ENCODE measurements at places on chromosomes 2 and 18.

DNA sequence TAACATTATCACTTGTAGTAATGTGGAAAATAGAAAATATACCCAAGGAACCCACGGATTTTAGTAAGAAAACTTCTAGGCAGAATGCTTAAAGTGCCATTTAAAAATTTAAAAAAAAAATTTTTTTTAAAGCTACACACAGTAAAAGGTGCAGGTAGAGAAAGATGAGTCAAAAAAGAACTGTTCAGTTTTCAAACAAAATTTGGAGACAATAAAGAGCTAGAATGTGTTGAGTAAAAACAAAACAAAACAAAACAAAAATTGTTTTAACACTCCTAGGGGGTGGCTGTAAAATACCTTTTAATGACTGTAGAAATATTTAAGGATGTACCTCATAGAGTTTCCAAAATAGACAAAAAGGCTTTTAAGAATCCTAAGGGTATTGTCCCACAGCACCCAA, 212.0 kb downstream of the TGIF1 start:
- no peak for DNase-seq

DNA sequence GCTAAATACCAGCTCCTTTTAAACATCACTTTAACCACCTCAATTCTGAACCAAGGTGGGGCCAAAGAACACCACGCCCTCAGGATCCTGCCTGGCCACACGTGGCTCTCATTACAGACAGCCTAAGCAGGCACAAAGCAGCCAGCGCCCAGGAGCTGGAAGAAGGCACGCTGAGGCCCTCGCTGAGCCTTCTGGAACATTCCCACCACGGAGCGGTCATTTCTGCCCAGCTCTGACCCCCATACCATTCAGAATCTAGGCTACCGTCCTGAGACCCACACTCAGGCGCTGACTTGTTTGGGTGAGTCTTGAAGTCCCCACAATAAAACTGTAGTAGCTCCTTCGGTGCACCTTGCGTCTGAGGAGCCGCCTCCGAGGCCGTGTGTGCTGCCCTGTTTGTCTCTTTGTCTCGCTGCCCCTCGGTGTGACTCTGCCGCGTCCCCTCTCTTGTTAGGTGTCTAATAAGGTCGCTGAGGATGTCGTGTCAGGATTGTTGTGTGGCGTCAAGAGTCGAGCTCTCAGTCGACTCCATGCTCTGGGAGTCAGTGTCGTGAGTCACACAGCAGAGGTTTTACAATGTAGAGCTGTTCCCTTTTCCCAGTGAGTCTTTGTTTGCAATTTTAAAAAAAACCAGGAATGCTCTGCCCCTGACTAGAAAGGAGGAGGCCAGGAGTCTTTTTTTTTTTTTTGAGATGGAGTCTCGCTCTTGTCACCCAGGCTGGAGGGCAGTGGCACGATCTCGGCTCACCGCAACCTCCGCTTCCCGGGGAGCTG, 242.4 kb downstream of the KLHL29 start:
- DNase-seq, result no peak

DNA sequence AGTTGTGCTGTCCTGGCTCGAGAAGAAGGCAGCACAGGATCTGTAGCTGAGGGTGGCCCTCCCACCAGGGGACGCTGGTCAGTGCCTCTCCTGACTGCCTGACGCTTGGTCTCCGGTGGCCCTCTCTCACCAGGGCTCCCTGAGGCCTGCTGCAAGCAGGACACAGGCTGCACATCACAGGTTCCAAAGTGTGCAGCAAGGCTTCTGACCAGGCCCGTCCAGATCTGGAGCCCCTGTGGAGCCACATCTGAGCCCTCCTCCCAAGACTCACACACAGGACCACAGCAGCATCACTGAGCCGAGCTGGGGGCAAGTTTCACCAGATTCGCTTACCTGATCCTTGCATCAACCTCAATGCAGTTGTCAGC, 12.1 kb downstream of the AMER3 start:
- no peak for DNase-seq

- no peak for DNase-seq
Observed at GRCh38 chr2:142596334-142597088, 281.0 kb upstream of the KYNU start.

- DNase-seq, result no peak
Observed at GRCh38 chr2:219638217-219638947, 11.0 kb downstream of the SLC4A3 start.

DNA sequence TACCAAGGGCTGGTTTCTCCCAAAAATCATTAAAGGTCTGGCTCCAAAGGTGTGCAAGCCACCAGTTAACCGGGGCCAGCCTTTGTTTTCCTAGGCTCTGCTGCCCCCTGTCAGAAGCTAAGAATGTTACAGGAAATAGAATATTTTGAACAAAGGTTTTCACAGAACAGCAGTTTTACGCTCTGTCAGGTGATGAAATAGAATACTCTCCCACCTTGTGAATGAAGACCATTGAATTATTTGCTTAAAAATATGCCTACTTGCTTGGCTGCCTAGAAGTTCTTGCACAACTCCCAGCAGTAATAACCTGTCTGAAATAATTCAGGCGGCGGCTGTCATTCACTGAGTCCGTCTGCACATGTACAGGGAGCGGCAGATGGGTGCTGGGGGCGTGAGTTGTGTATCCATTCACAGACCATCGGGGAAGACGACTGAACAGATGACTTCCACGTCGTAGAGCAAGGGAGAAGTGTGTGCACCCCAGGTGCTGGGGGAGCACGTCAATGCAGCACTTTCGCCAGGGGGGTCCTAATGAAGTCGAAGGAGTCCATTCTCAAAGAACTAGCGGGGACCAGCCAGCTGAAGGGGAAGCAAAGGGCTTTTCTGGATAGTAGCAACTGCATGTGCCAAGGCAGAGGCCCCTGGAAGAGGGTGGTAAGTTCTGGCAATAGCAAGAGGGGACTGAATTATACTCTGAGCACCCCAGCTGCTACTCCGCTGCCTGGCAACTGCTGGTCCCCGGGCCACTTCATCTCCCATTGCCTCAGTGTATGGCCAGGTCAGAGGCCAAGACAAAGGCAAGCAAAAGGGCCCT, 56.1 kb downstream of the SF3B1 start:
- peak; percentile 19 for DNase-seq

- DNase-seq, result no peak
Observed at GRCh38 chr2:235737396-235737795, 243.6 kb downstream of the AGAP1 start.

DNA sequence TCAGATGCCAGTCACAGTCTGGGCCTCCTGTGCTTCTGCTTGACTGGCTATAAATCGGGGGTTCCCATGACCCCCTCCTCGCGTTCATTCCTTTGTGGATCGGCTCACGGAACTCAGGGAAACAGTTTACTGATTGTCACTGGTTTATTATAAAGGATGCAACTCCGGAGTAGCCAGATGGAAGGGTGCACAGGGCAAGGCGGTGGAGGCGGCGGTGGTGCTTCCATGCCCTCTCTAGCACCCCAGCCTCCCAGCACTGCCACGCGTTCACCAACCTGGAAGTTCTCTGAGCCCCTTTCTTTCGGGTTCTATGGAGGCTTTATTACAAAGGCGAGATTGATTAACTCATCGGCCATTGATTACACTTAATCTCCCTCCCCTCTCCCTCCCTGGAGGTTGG, 15.6 kb downstream of the LPIN1 start:
- no peak for DNase-seq

DNA sequence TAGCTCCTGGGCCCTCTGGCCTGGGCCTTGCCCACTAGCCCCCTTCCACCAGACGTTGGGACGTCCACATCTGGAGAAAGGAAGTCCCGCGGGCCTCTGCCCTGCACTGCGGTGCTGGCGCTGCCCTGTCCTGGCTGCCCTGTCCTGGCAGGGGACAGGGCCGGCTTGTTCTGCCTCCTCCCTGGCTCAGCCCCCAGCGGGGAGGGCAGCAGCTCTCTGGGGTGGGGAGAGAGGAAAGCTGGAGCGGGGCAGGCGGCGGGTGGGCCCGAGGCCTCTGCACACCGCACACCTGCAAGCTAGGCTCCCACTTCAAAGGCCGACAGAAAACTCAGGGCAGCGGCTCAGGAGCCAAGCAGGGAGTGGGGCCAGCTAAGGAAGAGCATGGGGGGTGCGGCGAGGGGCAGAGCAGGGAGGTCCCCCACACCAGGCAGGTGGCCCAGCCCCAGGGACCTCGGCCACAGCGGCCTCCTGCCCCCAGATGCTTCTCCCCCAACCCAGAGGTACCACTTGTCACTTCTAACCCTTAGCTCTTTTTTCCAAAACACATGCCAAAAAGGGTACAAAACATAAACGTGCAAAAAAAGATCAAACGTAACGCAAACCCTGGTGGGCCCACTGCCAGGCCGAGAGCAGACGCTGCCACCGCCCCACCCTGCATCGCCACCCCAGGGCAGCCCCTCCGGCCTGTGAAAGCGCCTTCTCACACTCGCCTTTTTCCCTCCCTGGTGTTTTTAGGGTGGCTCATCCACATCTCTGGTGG, 13.5 kb downstream of the SNED1 start:
- no peak for DNase-seq

DNA sequence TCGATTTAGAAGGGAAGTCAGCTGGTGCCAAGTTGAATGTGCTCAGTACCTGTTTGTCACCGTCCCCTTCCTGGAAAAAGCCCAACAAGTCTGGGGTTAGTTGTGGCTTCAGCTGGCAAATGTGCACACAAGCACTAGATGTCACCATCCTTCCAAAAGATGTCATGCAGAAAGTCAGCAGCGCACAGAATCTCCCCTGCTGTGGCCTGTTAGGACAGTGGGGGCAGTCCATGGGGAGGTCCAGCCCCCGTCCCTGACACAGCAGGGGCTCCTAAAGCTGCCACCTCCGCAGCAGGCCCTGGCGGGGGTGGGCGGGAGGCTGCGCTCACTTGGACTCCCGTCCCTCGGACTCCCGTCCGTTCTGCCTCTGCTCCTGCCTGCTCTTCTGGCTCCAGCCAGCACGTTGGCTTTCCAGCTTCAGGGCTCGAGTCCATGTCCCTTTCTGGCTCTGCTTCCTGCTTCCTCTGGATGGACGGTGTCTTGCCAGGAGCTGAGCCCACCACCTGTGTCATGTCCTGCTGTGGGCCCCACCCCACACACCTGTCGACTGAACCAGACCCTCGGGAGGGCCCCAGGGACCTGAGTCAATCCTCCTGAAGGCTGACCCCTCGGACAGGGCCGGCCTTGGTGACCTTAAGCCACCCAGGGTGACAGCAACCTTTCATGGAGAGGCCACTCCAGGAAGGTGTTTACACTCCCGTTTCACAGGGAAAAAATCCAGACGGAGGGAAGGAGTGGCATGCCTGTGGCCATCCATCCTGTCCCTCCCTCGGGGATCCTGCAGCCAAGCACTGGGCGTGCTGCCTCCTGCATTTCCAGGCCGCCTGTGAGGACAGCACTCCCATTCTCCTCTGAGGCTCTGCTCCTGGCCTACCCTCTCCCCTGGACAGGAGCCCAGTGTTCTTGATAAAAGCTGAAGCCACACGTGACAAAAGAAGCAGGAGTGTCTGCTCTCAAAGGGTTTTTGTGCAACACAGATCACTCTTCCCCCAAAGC, 8.5 kb downstream of the RAB17 start:
- no peak for DNase-seq

DNA sequence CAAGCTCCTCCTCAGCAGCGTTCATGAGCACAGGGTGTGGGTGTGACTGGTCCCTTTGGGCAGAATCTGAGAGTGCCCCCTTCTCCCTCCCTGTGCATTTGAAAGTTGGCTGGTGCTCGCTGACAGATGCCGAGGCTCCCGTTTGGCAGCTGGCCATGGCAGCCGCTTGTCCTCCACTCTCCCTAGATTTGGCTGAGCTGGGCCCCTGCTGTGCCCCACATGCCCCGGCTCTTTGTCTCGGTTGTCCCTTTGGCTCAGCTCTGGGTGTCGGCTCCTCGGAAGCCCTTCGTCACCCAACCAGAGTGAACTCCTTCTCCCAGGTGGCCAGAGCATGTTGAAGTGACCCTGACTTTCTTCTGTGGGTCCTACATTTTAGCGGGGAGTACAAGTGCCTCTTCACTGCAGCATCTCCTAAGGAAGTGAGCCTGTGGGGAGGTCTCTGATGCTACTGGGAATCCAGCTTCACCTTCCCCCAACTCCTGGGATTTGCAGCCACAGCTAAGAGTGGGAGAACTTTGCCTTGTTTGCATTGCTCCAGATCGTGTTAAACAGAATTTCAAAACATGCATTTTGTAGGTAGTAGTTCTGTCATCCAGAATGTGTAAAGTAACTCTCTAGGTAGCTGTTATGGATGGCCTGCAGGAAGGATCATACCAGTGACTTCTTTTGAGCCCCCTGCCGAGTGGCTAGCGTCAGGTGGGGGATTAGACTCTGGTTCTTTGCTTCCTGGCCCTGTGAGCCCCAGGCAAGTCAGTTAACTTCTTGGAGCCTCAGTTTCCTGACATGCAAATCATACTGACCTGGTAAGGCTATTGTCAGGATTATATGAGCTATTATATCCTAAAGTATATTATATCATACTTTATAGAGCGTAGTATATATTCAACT, 24.2 kb downstream of the HPCAL1 start:
- DNase-seq, result no peak

DNA sequence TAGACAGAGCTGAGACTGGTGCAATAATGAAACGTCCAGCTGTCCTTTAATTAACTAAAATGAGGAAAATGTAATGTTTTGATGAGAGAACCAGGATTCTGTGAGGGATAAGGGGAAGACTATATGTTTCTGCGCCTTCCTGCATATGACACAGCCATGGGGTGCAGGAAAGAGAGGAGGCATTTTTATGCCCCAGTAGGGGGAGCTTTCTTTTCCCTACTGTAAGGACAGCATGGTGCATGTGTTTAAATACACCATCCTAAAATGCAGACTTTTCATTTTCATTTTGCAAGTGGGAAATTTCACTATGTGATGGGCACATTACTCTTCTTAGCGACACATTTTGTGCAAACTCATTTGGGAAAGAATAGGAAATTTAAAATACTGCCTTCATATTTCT, 446.1 kb downstream of the ARHGAP15 start:
- no peak for DNase-seq

- no peak for DNase-seq
Observed at GRCh38 chr2:207876842-207877535, 107.3 kb upstream of the FZD5 start.

DNA sequence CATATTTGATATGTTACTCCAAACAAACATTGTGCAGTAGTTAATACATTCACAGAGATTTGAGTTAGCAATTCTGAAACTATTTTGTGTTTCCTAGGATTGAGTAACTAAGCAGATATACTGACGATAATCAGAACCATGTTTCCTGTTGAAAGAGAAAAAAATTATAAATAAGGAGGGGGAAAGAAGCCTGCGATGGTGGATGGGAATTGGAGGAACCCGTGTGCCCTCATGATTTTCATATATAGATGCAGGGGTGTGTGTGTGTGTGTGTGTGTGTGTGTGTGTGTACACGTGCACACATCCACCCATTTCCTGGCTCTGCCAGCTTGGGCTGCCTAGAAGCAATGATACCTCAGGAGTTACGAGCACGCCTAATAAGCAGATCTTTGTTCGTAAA, 56.9 kb downstream of the LPIN2 start:
- no peak for DNase-seq
